Left renal pelvis (tissue), 4 donors: ENCODE measurements at places on chromosomes 2 and 18. TPM values are rescaled to one million over a fixed set of nuclear protein-coding genes. Genes with fewer than 3 reads are reported as not detected.

POMC gene
- polyA plus RNA-seq: 7.8 TPM

COL6A3 gene
- 266 TPM for polyA plus RNA-seq

AMER3 gene
- 0.05 TPM for polyA plus RNA-seq

GPR45 gene
- polyA plus RNA-seq: 0.13 TPM

SERPINB12 gene
- not detected for polyA plus RNA-seq

FBLN7 gene
- 26.9 TPM for polyA plus RNA-seq

CNDP1 gene
- polyA plus RNA-seq: 0.76 TPM

NBAS gene
- 60.5 TPM for polyA plus RNA-seq

DNAJC5G gene
- polyA plus RNA-seq: 0.39 TPM

KYNU gene
- 5.6 TPM for polyA plus RNA-seq

NTSR2 gene
- not detected for polyA plus RNA-seq

SCN2A gene
- 5.8 TPM for polyA plus RNA-seq

RAMP1 gene
- polyA plus RNA-seq: 5.2 TPM

EHD3 gene
- polyA plus RNA-seq: 30.5 TPM

KCNF1 gene
- polyA plus RNA-seq: 0.77 TPM

KCNG2 gene
- polyA plus RNA-seq: 0.40 TPM

APLF gene
- 4.9 TPM for polyA plus RNA-seq

SLC5A7 gene
- polyA plus RNA-seq: 0.73 TPM

DNA sequence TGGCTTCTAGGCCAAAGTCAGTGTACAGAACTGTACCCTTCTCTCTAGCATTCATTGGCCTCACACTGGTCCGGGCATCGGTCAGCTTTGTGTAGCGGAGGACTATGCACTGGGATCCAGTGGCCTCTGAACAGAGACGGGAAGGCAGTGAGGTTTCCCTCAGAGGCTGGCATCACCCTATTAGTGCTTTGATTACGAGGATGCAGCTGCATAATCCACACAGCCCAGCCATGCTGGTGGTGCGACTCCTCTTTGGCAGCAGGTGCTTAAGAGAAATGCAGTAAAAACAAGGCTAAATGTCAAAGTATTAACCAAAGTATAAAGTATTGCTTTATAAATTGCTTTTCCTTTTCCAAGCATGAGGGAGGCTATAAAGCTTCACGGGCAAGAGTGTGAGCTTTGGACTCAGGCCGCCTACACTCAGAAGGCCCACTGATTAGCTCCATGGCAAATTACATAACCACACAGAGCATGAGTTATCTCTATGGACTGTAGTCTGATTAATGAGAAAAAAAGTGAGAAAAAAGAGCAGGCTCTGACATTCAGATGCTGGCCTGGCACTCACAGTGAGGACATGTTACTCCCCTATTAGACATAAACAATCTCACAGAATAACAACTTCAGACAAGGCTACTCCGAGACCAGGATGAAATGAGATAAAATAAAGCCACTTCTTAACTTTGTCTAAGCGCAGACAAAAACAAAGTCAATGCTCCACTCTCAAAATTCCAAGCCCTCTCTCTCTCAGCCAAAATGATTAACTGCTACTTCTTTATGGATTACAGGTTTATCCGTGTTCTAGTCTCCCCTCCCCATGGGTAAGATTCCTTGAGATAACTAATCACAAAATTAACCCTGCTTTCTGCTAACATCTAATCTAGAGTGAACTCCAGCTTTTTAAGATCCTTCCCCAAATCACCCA lies 6.4 kb upstream of the CRYGC start:
- no peak for DNase-seq

GRCh38 chr2:206647985-206648384 lies 5.7 kb downstream of the FAM237A start:
- no peak for DNase-seq

- DNase-seq: peak; percentile 89
These were observed at the start of gene SPRED2 for GRCh38 chr2:65432227-65433190. SPRED2 (minus strand) TSS chr2:65432599; CDS start chr2:65431987, 612 bp downstream.

GRCh38 chr2:74548285-74548899 lies 5.3 kb downstream of the LOXL3 start:
- DNase-seq: no peak

GRCh38 chr18:44638034-44638540 lies 42.6 kb upstream of the SETBP1 start:
- DNase-seq: no peak

- no peak for DNase-seq
These were observed 79.9 kb upstream of the FAM237A start for GRCh38 chr2:206562375-206562774.

DNA sequence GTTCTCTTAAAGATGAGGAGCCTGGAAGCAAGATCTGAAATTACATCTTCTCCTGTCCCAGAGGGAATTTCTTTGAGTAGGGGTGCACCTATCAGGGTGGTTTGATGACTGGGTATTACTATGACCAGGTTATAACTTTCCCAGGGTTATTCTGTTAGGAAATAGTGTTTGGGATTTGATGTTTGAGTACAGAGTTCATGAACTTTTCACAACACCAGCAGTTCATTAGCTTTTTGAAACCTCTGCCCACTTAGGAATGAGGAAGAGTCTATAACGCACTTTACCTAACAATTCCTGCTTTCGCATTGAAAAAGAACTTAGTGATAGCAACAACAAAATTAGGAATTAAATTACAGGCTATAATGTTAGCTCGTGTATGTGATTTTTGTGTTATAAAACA lies 58.6 kb downstream of the ALMS1 start:
- no peak for DNase-seq

DNA sequence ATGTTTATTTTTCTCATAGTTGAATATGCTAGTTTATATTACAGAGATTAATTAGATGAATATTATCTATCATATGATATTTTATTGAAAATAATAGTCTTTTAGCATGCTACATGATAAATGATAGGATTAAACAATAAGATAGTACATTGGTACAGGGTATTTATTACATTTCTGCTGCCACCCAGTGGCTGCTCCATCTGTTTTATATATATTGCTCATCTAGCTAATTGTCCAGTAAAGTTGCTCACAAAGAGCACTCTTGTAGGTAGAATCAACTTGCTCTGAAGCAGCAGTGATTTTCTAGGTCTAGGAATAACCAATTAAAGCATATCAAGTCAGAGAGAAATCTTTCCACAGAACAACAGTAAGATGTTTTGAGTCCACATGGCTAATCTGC lies 183.3 kb downstream of the ASXL3 start:
- no peak for DNase-seq

DNA sequence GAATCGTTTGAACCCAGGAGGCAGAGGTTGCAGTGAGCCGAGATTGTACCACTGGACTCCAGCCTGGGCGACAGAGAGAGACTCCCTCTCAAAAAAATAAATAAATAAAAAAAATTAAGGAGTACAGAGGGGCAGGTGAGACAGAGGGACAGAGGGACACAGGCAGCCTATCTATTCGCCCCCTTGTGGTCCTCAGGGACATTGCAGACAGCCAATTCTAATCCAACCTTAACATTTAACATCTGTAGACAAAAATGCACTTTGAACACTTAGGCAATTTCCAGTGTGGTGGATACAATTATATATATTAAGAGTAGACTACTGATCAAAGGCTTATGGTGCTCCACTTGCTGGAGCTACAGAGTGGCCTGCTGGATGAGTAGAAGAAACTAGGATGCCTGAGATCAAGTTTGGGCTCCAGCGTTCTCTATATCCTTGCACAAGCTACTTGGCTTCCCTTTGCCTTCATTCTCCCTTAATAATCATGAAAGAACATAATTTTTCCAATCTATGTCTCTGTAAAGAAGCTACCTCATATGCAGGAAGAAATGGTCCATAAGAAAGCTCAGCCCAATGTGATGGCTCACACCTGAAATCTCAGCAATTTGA lies 8.2 kb upstream of the SMARCAL1 start:
- DNase-seq: no peak

DNA sequence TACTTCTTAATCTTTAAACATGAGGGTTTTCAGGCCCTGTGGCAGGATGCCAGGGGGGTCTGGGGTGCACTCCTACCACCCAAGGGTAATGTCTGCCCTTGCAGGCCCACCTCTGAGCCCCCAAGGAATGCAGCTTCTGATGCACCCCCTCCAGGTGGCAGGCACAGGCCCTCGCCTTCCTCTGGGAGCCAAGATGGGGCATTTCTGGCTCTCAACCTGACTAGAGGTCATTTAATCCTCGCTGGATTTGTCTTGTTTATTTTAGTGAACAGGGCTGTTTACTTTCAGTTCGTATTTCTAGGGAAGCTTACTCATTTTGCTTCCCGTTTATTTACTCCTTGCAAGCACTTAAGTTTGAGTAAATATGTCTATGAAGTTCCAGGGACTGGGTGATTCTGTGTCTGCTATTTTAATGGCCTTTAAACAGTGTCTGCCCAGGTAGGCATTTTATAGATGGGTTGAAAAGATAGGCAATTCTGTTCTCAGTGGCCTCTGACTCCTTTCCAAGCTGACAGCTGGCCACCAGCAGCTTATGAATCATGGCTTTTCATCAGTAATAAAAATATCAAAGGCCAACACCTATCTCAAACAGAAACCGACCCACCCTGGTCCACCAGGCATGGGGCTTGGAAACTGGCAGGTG lies 11.1 kb upstream of the DNPEP start:
- DNase-seq: no peak

- no peak for DNase-seq
These were observed 186.7 kb downstream of the INSIG2 start for GRCh38 chr2:118274841-118275510.

DNA sequence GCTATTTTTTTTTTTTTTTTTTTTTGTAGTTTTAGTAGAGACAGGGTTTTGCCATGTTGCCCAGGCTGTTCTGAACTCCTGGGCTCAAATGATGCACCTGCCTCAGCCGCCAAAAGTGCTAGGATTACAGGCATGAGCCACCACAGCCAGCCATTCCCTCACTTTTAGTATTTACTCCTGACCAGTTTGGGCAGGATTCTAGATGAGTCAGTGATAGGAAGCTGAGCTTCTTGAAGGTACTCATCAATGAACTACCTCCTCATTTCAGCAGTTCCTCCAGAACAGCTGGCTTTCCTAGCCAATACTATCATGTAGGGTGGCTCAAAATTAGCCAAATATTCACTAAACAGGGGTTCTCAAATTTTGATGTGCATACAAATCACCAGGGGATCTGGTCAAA lies 57.2 kb downstream of the CYBRD1 start:
- no peak for DNase-seq

DNA sequence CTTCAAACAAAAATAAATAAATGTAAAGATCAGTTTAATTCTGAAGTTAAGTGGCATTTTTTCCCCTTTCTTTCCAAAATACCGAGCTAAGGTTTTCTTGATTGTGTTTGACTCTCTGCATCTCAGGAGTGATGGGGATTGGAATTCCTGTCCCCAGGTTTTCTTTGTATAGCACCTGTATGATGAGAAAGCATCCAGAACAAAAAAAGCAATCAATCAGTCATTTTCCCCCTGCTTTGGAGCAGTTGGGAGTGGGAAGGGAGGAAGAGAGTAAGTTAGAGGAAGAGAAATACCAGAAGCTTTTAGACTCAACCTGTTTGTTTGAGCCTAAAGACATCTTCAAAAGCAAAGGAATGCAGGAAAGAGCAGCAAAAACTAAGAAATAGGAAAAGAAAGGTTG lies 88.5 kb downstream of the RIF1 start:
- DNase-seq: no peak

- DNase-seq: no peak
These were observed 12.0 kb upstream of the SP9 start for GRCh38 chr2:174322746-174323145.

GRCh38 chr2:225275443-225275842 lies 124.1 kb upstream of the NYAP2 start:
- no peak for DNase-seq

GRCh38 chr2:68667371-68667770 lies 24.0 kb downstream of the PROKR1 start:
- no peak for DNase-seq
